ENCODE measurements at places on chromosomes 4 and X.

DNA sequence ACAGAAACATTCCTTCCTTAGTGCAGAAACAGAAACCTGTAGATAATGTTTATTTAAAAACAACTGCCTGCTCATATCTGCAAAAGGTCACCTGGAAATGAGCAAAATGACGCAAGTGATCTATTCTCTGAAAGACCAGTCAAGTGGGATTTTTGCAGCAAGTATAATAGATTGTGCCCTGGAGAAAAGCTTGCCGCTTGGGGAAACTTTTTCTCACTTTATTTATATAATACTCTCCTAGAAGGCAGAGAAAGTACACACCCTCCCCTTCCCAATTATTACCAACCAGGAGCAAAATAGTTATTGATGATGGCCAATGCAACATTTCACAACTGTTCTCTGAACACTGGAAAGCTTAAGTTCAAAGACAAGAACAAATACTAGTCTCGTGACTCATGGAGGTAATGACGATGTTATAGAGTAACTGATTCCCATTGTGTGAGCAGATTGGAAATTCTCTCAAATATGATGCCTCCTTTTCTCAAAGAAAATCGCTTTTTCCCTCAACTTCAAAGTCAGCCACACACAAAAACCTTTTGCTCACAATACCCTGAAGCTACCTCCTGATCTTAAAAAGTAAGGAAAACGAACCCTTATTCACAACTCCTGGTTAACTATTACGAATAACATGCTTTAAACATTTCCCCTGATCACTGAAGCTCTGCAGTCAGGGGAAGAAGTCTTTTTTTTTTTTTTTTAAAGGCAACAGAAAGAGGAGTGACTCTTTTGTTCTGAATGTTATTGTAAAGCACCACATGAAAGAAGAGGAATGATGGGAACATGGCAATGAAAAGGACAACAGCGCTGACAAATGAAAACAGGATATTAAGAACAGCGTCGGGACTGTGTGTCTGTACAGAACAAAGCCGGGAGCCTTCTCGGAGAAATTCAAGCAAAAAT is 41.0 kb downstream of the MID1 start:
- H3K36me3 ChIP-seq = peaks cover 3% of the 10 kb centered on the region
- no peak for DNase-seq
- no peaks in the 10 kb centered on the region for H3K27me3 ChIP-seq
- no peaks in the 10 kb centered on the region for H3K4me1 ChIP-seq

DNA sequence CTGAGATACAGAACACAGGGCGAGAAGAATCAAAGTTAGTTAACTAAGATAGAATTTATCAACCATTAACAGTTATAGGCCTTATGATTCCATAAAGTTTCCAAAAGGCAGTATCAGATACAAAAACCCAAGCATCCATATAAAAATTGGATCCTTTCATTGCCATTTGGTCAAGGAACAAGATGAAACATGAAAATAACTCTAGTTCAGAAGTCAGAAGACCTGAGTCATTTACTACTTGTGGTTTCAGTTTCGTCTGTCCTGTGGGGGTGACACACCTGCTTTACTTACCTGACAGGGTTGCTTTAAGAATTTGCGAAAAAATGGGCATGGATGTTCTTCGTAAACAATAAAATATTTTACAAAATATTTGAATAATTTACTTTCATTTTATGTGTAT is 130.8 kb downstream of the ANAPC10 start:
- no peak overlapping the region for H3K27ac ChIP-seq
- H3K36me3 ChIP-seq = no peaks in the 10 kb centered on the region
- no peak overlapping the region for H3K4me3 ChIP-seq
- no peaks in the 10 kb centered on the region for H3K27me3 ChIP-seq
- no peaks in the 10 kb centered on the region for H3K4me1 ChIP-seq
- no peak for DNase-seq

GRCh38 chrX:37383313-37383712 is 34.1 kb downstream of the PRRG1 start:
- H3K36me3 ChIP-seq = no peaks in the 10 kb centered on the region
- H3K4me3 ChIP-seq = no peak overlapping the region

- H3K4me1 ChIP-seq = no peaks in the 10 kb centered on the region
- peaks cover 38% of the 10 kb centered on the region for H3K27me3 ChIP-seq
- no peak for DNase-seq
- H3K36me3 ChIP-seq = peaks cover 2% of the 10 kb centered on the region
- H3K4me3 ChIP-seq = no peak overlapping the region
- H3K27ac ChIP-seq = no peak overlapping the region
These were observed 38.2 kb downstream of the C4orf50 start for GRCh38 chr4:5979981-5980380.

- no peak for DNase-seq
- no peaks in the 10 kb centered on the region for H3K27me3 ChIP-seq
- no peak overlapping the region for H3K4me3 ChIP-seq
- H3K27ac ChIP-seq = no peak overlapping the region
- H3K36me3 ChIP-seq = no peaks in the 10 kb centered on the region
These were observed 663.6 kb upstream of the CPEB2 start for GRCh38 chr4:14338585-14339265.

GRCh38 chr4:152109531-152110509 is 349.0 kb upstream of the GATB start:
- no peak overlapping the region for H3K4me3 ChIP-seq
- H3K36me3 ChIP-seq = peaks cover 5% of the 10 kb centered on the region
- H3K27me3 ChIP-seq = no peaks in the 10 kb centered on the region
- peak overlapping the region; percentile 27 for H3K27ac ChIP-seq
- H3K4me1 ChIP-seq = peaks cover 45% of the 10 kb centered on the region

DNA sequence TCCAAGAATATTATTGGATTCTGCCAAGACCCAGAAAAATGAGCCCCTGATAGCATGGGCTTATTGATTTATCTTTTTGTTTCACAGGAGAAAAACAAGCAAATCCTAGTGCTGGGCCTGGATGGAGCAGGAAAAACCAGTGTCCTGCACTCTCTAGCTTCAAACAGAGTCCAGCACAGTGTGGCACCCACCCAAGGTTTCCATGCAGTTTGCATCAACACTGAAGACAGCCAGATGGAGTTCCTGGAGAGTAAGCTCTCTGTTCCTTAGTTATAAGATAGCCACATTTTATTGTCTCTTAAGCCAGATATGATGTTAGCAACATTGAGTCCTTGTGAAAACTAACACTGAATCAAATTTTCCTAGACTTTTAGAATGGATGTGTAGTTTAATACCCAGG is 5.5 kb downstream of the ARL9 start:
- peaks cover 3% of the 10 kb centered on the region for H3K36me3 ChIP-seq
- no peak for DNase-seq
- H3K27me3 ChIP-seq = peaks cover 19% of the 10 kb centered on the region
- no peak overlapping the region for H3K27ac ChIP-seq
- H3K4me1 ChIP-seq = peaks cover 6% of the 10 kb centered on the region
- no peak overlapping the region for H3K4me3 ChIP-seq

GRCh38 chrX:39730662-39731329 is 367.0 kb downstream of the BCOR start:
- no peaks in the 10 kb centered on the region for H3K36me3 ChIP-seq
- peak overlapping the region; percentile 50 for H3K4me3 ChIP-seq
- H3K4me1 ChIP-seq = peaks cover 5% of the 10 kb centered on the region
- H3K27me3 ChIP-seq = no peaks in the 10 kb centered on the region
- peak overlapping the region; percentile 32 for H3K27ac ChIP-seq

DNA sequence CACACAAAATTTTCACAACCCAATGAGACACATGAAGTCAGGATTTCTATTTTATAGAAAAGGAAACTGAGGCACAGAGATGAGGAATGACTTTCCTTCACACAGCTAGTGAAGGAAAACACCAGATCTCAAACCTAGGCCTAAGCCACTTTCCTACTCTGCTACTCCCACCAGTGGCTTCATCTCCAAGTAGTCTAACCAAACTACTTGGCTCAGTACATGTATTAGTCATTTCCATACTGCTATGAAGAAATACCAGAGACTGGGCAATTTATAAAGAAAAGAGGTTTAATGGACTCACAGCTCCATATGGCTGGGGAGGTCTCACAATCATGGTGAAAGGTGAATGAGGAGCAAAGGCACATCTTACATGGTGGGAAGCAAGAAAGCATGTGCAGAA is 196.6 kb downstream of the EVC2 start:
- H3K27ac ChIP-seq = no peak overlapping the region
- H3K27me3 ChIP-seq = no peaks in the 10 kb centered on the region
- peaks cover 2% of the 10 kb centered on the region for H3K36me3 ChIP-seq

- H3K36me3 ChIP-seq = peaks cover 16% of the 10 kb centered on the region
- no peak overlapping the region for H3K4me3 ChIP-seq
These were observed 303.7 kb downstream of the CAMK2D start for GRCh38 chr4:113457886-113458285.

DNA sequence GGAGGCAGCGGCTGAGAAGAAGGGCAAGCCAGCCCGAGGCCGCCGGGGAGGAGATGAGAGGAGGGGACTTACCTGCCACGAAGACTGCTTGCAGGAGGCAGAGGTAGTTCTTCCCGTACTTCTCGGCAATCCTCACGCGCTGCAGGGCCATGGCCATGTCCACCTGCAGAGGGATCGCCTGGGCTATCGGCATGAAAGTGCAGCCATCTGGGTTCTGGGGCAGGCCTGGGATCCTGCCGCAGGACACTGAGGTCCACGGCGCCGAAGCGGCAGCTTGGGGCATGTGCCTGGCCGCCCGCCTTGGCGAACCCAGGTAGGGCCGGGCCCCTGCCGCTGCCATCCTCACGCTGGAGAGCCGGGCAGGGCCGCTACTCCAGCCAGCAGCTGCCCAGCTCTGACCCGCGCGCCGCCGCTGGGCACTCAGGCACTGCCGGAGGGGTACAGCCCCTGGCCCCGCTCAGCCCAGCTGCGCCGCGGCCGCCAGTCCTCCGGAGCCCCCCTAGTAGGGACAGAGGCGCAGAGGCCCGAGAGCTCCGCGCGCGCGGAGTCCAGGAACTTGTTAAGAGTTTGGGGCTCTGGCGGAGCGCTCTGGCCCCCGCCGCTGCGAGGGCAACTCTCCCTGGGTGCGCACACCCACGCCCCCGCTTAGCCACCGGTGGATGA is 16.0 kb downstream of the MCF2 start:
- H3K4me1 ChIP-seq = peaks cover 5% of the 10 kb centered on the region
- no peak overlapping the region for H3K27ac ChIP-seq
- H3K27me3 ChIP-seq = peaks cover 8% of the 10 kb centered on the region

- no peak for DNase-seq
- no peaks in the 10 kb centered on the region for H3K36me3 ChIP-seq
- no peak overlapping the region for H3K27ac ChIP-seq
These were observed 59.5 kb downstream of the RXFP1 start for GRCh38 chr4:158581161-158581560.

DNA sequence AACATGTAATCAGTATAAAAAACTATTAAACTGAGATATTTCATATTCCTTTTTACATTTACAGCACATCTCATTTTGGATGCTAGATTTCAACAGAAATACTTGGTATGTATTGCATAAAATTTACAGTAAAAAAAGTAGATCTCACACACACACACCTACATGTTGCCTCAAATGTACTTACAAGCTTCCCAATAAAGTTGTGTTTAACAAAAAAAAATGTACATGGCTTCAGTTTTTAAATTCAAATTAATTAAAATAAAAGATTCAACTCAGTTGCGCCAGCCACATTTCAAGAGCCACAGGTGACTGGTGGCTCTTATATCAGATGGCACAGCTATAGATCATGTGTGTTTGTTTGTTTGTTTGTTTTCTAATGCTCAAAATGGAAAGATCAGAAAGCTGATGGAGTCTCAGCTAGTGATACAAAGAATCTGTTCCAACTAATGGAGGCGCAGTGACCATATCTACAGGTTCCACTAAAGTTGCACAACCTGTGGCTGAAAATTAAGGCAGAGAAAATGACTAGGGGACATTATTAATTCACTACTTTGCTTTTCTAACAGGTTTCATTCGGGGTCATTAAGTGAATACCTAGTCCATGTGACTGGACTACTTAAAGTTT is 45.0 kb downstream of the RBM47 start:
- H3K4me3 ChIP-seq = no peak overlapping the region
- H3K36me3 ChIP-seq = peaks cover 4% of the 10 kb centered on the region
- peaks cover 26% of the 10 kb centered on the region for H3K27me3 ChIP-seq
- no peak overlapping the region for H3K27ac ChIP-seq

- H3K27ac ChIP-seq = no peak overlapping the region
- no peaks in the 10 kb centered on the region for H3K36me3 ChIP-seq
- no peak for DNase-seq
- no peak overlapping the region for H3K4me3 ChIP-seq
- no peaks in the 10 kb centered on the region for H3K27me3 ChIP-seq
These were observed 15.3 kb downstream of the USP46 start for GRCh38 chr4:52643785-52644244.

DNA sequence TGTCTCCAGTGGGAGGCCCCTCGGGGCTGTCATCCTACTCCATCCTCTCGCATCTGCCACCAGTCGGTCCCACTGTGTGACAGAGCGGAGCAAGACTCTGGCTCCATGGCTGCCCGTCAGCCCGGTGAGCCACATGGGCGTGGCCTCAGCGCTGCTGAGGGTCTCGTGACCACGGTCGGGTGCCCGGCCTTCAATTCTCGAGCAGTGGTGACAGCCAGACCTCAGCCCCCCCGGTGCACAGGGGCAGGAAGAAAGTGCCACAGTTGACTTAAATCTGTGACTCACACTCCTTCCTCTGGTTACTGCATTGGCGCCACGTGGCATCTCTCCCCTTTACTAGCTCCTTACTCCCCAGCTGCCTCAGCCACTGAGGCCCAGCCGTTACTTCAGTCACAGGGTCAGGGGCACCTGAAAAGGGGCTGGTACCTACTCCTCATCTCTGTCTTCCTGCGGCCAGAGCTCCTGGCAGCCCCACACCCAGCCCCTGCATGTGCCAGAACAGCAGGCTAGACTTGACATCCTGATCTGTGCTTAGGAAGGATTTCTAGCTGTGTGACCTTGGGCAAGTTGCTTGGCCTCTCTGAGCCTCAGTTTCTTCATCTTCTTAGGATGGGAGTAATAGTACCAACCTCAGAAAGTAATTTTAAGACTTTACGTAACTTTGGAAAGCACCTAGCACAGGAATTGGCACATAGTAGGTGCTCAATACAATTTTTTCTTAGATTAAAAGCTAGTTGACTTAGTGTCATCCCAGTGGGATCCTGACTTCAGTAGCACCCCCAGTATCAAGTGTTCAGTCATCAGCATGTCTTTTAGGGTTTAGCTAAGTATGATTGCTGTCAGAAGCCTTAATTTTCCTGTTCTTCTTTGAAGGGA is 66.1 kb downstream of the TNIP2 start:
- H3K4me1 ChIP-seq = peaks cover 18% of the 10 kb centered on the region
- peak overlapping the region; percentile 68 for H3K27ac ChIP-seq
- H3K27me3 ChIP-seq = no peaks in the 10 kb centered on the region
- peaks cover 11% of the 10 kb centered on the region for H3K36me3 ChIP-seq

DNA sequence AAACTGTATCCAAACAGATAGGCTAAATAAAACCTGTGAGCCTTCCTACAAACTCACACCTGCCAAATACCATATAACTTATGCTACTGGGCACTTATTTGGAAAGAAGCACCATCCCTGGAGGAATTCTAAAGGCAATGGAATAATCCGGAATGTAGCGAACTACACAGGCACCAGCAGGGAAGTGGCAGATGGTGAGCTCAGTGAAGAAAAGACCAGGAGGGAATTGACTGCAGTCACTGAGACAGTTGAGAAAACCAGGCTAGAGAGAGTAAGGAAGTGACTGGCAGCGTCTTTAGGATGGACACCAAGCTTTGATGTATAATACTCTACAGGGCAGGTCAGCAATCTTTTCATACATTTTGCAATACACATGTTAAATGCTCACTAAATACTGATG is 16.3 kb downstream of the NDNF start:
- no peak for DNase-seq
- no peaks in the 10 kb centered on the region for H3K4me1 ChIP-seq

GRCh38 chr4:46889410-46889809 is 19.6 kb downstream of the COX7B2 start:
- no peak overlapping the region for H3K4me3 ChIP-seq
- no peak for DNase-seq
- no peaks in the 10 kb centered on the region for H3K36me3 ChIP-seq
- no peaks in the 10 kb centered on the region for H3K4me1 ChIP-seq
- H3K27me3 ChIP-seq = peaks cover 5% of the 10 kb centered on the region
- H3K27ac ChIP-seq = no peak overlapping the region
